Endothelial cell (in vitro differentiated cells): ENCODE measurements at places on chromosomes 1 and 21. TPM values are rescaled to one million over a fixed set of nuclear protein-coding genes. Genes with fewer than 3 reads are reported as not detected.

Gene ADORA3
- 0.13 TPM for total RNA-seq

Gene KCNQ4
- total RNA-seq: 1.5 TPM

Gene CLCNKA
- not detected for total RNA-seq

Gene FOXO6
- 0.23 TPM for total RNA-seq

Gene LDLRAD1
- not detected for total RNA-seq

Gene CRABP2
- 9.5 TPM for total RNA-seq

Gene GSTM4
- 7.8 TPM for total RNA-seq

Gene OR2T35
- total RNA-seq: not detected

Gene CYP4A22
- total RNA-seq: not detected

Gene TOR1AIP2
- 71.1 TPM for total RNA-seq

Gene CFH
- total RNA-seq: 67.9 TPM

Gene RXRG
- not detected for total RNA-seq

Gene SPEN
- 33.5 TPM for total RNA-seq

Gene TAS1R3
- total RNA-seq: 1.2 TPM

Gene TMIGD3
- total RNA-seq: 1.1 TPM

Gene MYOG
- total RNA-seq: 15.7 TPM

Gene VANGL2
- 79.8 TPM for total RNA-seq

Gene SPRR2A
- total RNA-seq: not detected

Gene RNF187
- total RNA-seq: 153 TPM

Gene SLAMF9
- total RNA-seq: not detected

Gene GNG12
- 26.2 TPM for total RNA-seq

Gene INSRR
- not detected for total RNA-seq

Gene CD1E
- total RNA-seq: not detected

Gene KLHL17
- total RNA-seq: 18.7 TPM

Gene ST6GALNAC5
- total RNA-seq: 0.87 TPM

Gene RAB3GAP2
- total RNA-seq: 34.5 TPM

Gene KIRREL1
- 66.8 TPM for total RNA-seq

Gene SYF2
- total RNA-seq: 34.9 TPM

Gene TMEM81
- 3.7 TPM for total RNA-seq

Gene FMO4
- 2.4 TPM for total RNA-seq

Gene COL9A2
- total RNA-seq: 5.4 TPM

Gene AMY2A
- total RNA-seq: not detected

Gene CDK18
- total RNA-seq: 12.4 TPM

Gene PEAR1
- 50.7 TPM for total RNA-seq

Gene PAFAH2
- total RNA-seq: 13.4 TPM

Gene SMIM1
- 2.1 TPM for total RNA-seq

Gene TCP10L
- total RNA-seq: 0.31 TPM

Gene NEXN
- total RNA-seq: 2.4 TPM

Gene TCHHL1
- total RNA-seq: not detected

Gene PDZK1
- 0.41 TPM for total RNA-seq

Gene C1QB
- total RNA-seq: not detected

Gene SCMH1
- 51.3 TPM for total RNA-seq

Gene ZNF648
- total RNA-seq: not detected

Gene GPR52
- 0.67 TPM for total RNA-seq

Gene CD1D
- 1.5 TPM for total RNA-seq
